D721Med (cell line): ENCODE measurements at places on chromosomes 16 and 17.

GRCh38 chr16:67451061-67451703 is 20.3 kb downstream of the HSD11B2 start:
- DNase-seq = no peak

- no peak for DNase-seq
These were observed 43.7 kb upstream of the ERN1 start for GRCh38 chr17:64173646-64174045.

GRCh38 chr17:16980061-16980460 is 8.1 kb upstream of the TNFRSF13B start:
- DNase-seq = no peak

DNA sequence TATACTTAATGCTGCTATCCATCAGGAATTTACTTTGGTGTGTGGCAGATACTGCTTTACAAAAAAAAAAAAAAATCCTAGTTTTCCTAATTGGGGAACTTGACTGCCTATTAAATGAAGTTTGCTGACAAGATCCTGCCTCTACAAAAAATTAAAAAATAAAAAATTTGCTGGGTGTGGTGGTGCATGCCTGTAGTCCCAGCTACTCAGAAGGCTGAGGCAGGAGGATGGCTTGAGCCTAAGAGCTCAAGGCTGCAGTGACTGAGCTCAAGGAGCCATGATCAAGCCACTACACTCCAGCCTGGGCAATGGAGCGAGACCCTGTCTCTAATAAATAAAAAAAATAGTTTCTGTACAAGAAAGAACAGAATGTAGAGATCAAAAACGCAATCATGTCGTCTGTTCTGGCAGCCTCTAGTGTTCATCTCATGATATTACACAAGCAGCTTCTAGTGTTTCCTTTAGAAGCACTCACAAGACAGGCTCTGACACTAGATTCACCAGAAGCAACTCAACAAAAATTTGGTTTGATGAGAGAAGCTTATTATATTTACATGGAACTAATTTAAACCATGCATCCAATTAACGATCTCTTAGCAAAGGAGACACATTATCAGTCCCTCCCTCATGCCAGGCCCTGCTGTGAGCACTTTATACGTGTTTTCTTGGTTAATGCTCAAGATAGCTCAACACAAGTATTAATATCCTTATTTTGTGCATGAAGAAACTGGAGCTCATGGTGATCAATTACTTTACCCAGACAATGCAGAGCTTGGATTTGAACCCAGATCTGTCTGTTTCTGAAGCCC is 6.8 kb upstream of the KRTAP17-1 start:
- no peak for DNase-seq

- DNase-seq = peak; percentile 67
These were observed at the start of gene QPRT for GRCh38 chr16:29678691-29679267. TSS of gene QPRT (plus strand) at chr16:29679180. CDS start at chr16:29679198, 18 bp downstream.

DNA sequence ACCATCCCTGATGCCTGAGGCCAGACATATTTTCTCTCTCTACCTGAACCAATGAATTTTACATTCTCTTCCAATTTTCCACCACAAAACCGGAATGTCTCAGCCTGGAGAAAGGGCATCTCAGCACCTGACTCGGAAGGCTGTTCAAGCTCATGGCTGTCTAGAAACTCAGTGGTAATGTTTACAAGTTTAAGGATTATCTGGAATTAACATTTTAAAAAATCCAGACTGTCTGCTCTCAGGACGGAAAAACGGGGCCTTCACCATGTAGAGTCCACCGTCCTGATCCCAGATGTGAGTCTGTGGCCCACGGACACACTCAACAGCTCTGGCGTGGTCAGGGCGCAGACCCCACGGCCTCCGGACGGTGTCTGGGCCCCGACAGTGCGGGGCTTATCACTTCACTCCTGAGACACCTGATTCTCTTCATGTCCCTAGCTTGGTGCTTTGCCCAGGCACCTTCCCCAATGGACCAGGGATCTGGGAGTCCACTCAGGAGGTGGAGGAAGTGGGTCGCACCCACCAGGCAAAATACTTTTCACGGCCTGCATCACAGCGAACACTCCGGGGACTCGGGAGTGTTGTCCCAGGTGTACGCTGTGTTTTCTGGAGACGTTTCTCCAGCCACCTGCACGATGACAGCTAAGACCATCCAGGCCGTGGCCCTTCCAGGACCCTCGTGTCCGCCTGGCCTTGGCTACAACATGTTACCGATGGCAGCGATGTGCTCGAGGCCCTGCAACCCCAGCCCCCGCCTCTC is 101.5 kb downstream of the ZNF778 start:
- no peak for DNase-seq

DNA sequence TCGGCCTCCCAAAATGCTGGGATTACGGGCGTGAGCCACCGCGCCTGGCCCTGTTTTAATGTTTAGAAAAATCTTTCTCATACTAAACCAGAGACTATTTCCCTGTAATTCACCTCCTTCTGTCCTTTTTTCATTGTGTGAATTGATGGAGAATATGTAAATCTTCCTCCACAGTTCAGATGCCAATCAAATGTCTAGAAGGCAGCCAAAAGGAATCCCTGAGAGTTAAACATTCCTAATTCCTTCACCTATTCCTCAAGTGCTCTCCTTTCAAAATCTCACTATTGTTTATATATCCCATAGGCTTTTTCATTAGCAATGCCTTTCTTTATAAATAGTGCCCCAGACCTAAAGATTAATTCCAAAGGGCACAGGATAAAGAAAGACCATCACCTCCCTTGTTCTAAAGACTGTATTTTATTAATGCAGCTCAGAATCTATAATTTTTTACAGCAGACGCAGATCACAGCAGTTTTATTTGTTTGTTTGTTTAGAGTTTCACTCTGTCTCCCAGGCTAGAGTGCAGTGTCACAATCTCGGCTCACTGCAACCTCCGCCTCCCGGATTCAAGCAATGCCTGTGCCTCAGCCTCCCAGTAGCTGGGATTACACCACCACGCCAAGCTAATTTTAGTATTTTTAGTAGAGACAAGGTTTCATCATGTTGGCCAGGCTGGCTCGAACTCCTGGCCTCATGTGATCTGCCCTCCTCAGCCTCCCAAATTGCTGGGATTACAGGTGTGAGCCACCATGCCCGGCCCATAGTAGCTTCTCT is 30.5 kb downstream of the COPZ2 start:
- no peak for DNase-seq

- DNase-seq = peak; percentile 81
These were observed at the start of gene CTDNEP1 for GRCh38 chr17:7251661-7252175. TSS of gene CTDNEP1 (minus strand) at chr17:7251734. CDS start at chr17:7251296, 438 bp downstream.

DNA sequence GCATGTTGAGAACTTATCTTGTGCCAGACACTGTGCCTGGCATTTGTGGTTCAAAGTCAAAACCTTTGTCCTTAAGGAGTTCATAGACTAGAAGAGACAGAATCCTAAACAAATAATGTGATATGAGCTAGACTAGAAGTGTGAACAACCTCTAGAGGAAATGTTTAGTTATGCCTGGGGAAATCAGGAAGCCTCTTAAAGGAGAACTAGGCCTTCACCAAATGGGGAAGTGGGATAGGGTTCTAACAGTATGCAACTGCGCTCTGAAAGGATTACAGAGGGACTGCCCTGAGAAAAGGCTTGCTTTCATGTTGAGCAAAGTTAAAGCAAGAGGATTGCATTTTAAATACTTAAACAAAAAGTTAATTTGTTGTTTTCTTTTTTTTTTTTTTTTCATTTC is 4.9 kb downstream of the RUNDC1 start:
- DNase-seq = no peak

DNA sequence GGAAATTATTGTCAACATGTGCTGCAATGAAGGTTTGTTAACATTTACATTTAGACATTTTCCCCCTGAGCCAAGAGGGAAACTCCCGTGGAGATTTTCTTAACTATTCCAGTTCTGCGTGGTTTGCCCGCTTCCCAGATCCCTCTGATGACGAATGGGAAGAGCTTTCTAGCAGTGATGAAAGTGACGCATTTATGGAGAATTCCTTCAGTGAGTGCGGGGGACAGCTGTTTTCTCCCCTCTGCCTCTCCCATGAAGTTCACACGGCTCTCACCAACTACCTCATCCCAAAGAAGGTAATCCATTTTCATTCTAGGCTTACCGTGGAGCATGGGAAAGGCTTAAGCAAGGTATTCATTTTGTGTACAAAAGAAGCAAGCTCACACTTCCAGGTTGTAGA is 18.2 kb downstream of the HEATR3 start:
- DNase-seq = no peak

- no peak for DNase-seq
These were observed 403 bp downstream of the TEPSIN start for GRCh38 chr17:81238490-81238814.

- no peak for DNase-seq
These were observed 959 bp downstream of the SSH2 start for GRCh38 chr17:29929006-29929532.

- DNase-seq = no peak
These were observed 138.6 kb downstream of the CDH8 start for GRCh38 chr16:61897657-61898056.

- DNase-seq = no peak
These were observed 13.3 kb upstream of the YWHAE start for GRCh38 chr17:1413281-1413791.

- DNase-seq = no peak
These were observed 216.7 kb upstream of the MPHOSPH6 start for GRCh38 chr16:82386761-82387160.

- no peak for DNase-seq
These were observed 5.8 kb downstream of the LMF1 start for GRCh38 chr16:965036-965395.

DNA sequence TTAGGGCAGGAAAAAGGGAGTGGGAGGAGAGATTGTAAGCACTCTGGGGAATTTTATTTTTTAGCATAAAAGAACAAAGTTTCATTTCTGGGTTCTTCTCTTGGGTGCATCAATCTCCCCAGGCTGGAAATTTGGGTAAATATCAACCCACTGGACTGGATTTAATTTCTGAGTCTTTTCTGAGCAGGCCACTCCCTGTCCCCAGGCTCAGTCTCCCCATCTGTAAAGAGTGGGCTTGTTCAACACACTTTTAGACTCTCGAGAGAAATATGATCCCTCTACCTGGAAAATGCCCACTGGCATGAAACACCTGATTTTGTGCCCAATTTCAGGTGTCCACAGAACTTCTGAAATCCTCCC is 617 bp upstream of the VTN start:
- no peak for DNase-seq

- DNase-seq = no peak
These were observed 23.9 kb upstream of the C16orf87 start for GRCh38 chr16:46854846-46855245.

- DNase-seq = no peak
These were observed 402.8 kb upstream of the RBFOX1 start for GRCh38 chr16:6929868-6930267.

DNA sequence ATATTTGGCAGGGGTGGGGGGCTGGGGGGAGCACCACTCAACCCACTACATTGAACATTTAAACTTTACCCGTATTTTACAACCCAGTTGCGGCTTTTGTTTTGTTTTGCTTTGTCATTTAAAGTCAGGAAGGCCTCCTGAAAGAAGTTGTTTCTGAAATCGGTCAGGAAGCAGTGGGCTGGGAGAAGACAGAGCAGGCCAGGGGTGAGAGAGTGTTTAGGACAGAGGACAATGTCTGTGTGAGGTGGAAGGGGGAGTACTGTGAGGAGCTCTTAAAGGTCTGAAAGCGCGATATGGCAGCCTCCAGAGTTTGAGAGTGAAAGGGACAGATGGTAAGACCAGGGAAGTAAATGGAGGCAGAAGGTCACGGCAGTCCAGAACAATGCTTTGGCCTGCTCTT is 6.1 kb upstream of the WFIKKN2 start:
- DNase-seq = no peak

- no peak for DNase-seq
These were observed 94.4 kb downstream of the STXBP4 start for GRCh38 chr17:55062921-55063320.

DNA sequence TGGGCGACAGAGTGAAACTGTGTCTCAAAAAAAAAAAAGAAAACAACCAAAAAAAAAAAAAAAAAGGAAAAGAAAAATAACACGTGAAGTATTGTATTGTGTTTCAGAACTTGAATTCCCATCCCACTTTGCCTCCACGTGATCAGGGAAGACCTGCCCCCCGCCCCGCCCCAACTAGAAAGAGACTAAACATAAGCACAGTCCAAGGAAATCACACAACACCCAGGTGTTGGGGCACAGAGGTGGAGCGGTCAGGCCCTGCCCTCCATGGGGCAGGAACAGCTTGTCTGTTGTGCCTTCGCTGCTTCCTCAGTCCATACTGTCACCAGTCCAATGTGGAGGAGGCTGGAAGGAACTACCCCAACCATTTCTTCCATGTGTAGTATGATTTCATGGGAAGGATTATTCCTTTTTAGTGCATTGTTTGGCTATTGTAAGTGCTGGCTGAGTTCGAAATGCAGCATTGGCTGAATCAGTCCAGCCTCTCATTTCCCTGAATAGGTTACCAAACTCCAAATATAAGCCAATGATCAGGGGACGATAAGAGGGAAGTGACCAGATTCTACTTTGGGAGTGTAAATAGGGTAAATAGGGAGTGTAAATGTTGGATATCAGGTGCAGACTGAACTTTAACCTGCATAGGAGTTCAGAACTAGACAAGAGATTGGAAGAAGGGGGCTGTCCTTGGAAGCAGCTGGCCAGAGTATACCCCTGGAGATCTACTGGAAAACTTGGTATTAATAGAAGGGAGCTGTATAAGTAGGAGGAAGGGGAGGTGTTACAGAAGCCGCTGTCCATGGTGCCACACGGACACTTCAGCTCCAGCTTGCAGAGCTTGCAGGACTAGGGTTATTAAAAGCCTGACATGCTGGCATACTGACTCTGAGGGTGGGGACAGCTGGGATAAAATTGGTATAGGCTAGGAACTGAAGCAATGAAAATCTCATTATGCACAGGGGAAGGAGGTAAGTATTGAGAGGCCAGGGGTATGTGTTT is 50.7 kb downstream of the TANGO6 start:
- DNase-seq = no peak

DNA sequence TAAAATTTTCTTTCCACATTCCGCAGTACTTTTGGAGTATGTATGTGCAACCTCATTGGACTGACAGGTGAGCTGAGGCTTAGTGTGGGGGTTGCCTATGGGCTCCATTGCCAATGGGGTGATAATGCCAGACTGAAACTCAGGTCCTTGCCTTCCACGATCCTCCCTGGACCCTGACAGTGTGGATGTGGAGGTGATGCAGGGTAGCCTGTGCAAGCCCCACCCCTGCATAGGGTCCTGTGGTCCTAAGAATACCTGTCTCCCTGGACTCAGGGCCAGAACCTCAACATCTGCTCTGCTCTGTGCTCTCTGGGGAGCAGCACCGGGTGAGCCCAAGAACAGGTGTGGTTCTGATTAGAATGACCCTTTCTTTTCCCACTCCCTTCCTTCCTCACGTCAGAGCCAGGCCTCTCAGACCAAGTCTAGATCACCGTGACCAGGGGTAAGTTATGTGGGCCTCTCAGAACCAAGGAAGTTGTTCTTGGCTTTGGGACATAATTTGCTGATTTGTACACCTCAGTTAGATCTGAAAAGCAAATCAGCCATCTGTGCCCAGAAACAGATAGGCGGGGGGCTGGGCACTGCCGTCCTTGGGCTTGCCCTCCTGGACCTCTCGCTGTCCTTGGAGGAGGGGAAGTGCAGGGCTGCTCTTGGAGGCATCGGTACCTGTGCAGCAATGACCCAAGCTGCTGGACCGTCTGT is 8.4 kb upstream of the TNS4 start:
- no peak for DNase-seq

- DNase-seq = no peak
These were observed 5.8 kb downstream of the ATP2A1 start for GRCh38 chr16:28884045-28884444.
